ENCODE measurements at places on chromosomes 2 and 18.

GRCh38 chr2:213551526-213551925 is 267.3 kb downstream of the SPAG16 start:
- no peak for DNase-seq

GRCh38 chr2:55710025-55710424 is 16.4 kb upstream of the PNPT1 start:
- no peak for DNase-seq

- no peak for DNase-seq
Measured at GRCh38 chr2:43685357-43685756, 9.1 kb upstream of the C1GALT1C1L start.

DNA sequence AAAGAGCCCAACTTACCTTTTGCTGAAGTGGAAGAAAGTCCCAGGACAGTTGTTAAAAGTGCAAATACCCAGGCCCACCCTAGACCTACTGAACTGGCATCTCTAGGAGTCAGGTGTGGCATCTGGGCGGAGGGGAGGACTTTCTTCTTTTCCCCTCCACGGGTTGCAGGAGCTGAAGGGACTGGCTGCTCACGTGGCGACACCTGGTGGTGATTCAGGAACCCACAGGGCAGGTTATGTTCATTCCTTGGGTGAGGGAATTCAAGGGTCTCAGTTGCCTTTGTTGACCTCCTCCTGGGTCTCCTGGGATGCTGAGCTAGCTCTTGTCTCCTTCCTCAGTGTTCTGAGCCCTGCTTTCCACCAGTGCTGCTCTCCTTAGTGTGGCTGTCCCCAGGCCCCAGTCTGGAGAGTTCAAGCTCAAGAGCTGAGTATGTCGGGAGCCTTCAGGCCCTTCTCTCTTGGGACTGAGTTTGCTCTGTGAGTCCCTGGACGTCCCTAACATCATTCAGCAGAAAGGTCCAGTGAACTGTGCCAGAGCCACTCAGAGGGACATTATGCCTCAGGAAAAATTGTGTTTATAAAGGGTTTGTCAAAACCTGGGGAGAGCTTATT is 56.9 kb downstream of the DYSF start:
- peak; percentile 90 for DNase-seq

DNA sequence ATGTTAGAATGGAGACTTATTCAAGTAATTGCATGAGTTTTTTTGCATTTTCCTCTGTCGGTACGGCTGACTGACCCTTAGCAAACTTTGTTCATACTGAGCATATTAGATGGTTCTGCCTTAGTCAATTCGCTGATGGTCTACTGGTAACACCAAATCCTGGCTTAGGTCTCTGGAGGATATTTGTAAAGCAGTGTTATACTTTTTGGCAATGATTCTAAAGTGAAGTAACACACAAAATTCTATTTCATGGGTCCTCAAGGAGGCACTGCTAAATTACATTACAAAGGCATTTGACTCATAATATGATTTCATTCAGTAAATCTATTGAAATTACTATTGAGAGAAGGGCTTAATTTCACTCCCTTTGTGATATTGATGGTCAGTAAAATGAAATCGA is 246.8 kb upstream of the RASGRP3 start:
- DNase-seq, result no peak

DNA sequence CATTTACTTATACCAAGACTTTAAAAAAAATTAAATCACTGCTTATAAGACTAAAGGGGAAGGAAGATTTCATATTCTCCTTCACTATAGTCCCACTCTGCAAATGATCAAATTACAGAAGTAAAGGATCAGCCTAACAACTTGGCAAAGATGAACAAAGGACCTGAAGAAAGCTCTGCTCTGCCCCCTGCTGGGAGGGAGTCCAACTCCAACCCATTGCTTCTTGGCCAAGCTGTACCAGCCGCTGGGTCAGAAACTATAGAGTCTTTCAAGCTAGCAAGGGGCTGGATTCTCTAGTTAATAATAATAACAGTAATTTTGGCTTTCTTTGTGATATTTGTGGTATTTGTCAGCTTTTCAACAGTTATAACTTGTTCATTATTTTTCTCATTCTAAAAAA is 927.0 kb upstream of the CRIM1 start:
- DNase-seq, result no peak

- DNase-seq, result no peak
Measured at GRCh38 chr2:12555012-12555645, 161.6 kb upstream of the TRIB2 start.

- no peak for DNase-seq
Measured at GRCh38 chr2:98123286-98123685, 36.3 kb downstream of the VWA3B start.

GRCh38 chr2:41877114-41877678 is 170.6 kb upstream of the PKDCC start:
- DNase-seq, result no peak

- no peak for DNase-seq
Measured at GRCh38 chr18:29147944-29148343, 971.0 kb upstream of the CDH2 start.

- no peak for DNase-seq
Measured at GRCh38 chr2:100376836-100377235, 40.6 kb downstream of the CHST10 start.

- no peak for DNase-seq
Measured at GRCh38 chr2:127663566-127664064, 11.7 kb downstream of the LIMS2 start.

DNA sequence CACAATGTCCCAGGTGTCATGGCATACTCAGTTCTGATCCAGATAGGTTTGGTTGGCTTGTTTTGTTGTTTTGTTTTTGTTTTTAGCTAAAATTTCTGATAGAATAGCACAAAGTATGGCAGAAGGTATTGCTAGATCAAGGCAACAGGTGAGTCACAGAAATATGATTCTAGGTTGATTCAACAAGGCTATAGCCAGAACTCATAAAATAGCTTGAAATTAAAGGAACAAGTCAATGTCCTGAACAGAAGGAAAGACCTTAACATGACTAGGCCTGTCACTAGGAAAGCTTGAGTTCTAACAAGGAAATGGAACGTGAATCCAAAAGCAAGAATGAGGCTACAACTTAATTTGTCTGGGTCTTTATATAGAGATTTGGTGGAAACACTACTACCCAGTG is 157.1 kb downstream of the GALNT3 start:
- no peak for DNase-seq

DNA sequence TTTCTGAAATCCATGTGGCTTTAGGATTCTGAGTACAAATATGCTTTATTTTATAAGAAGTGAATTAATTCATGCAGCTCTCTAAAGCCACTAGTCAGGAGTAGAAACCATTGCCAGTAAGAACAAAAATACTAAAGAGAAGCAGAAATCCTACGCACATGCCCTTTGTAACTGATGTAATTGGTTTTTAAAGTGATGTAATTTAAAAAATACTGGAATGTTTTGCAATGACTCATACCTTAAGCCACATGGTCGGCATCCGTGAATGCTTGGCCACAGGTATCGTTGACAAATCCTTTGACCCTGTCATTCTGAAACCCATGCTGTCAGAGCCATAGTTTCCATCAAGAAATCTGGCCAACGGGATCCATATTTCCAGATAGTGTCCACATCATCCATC is 213.3 kb downstream of the ACKR3 start:
- peak; percentile 17 for DNase-seq

DNA sequence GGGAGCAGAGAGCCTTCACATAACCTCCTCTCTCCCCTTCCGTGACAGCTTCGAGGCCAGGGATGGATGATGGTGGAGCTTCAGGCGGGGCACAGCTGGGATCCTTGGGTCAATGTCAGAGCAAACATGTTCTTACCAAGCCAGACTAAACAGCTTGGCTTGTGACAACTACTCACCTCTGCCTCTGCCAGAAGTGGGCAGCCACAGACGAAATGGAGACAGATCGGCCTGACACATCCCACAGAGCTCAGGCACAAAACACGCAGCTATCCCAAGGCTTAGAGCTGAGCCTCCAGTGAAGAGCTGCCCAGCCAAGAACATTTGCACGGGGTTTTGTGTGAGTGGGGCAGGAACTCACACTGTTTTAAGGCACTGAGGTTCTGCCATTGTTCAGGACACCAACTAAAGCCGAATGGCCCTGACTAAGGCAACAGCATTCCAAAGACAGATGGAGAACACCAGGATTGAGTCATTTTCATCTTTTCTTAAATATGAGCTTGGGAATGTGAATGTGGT is 12.8 kb downstream of the PXDN start:
- no peak for DNase-seq

- DNase-seq, result no peak
Measured at GRCh38 chr2:234771176-234771575, 180.6 kb upstream of the SH3BP4 start.

- DNase-seq, result peak; percentile 92
Measured at GRCh38 chr2:126658905-126659561, 3.1 kb downstream of the GYPC start.

GRCh38 chr2:197943731-197944130 is 139.3 kb downstream of the PLCL1 start:
- DNase-seq, result no peak

GRCh38 chr18:31098878-31099277 is 3.3 kb downstream of the DSC2 start:
- DNase-seq, result no peak

- DNase-seq, result peak; percentile 89
Measured at GRCh38 chr2:119431155-119431975, at the start of gene TMEM37. Gene TMEM37 (plus strand): TSS chr2:119431854. CDS start chr2:119431904, 50 bp downstream.

DNA sequence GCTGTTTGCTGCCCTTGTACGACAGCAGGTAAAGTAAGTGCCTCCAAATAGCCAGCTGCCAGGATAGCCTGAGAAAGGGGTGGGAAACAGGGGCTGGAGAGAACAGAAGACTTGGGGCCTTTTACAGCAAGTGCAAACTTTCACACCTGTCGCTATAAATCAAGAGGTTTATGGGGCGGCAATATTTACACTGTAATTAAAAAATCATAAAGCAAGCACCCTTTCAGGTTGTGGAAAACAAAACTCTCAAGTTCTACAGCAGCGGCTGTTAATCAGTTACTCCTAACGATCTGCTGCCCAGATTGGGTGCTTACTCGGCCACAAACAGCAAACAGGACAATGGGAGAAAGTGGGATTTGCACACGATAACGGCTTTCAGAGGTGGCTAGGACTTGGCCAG is 359.5 kb upstream of the ETAA1 start:
- no peak for DNase-seq

DNA sequence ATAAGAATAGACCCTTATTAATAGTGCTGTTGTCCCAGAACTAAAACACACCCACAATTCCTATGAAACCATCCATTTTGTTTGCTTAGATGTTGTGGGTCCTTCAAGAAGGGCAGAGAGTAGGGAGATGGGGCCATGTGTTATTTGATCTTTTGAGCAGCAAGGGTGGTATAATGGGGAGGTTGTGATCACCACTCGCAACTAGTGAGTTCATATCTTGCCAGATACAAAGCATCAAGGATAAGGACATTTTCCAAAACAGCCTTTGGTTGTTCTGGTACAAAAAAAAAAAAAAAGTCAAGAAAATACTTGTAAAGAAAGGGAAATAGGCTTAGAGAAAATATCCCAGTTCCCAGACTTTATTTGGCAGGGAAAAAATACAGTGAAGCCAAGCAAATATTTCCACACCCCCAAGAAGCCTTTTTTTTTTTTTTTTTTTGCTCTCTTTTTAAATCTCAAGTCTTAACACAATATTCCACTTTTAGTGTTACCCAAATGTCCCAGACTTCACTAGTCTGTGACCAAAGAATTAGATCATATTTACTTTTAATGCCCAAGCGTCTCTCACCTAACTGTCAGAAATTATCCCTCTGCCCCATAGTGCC is 54.1 kb downstream of the ANTXR1 start:
- no peak for DNase-seq

GRCh38 chr18:64270121-64270520 is 121.2 kb upstream of the LINC00305 start:
- no peak for DNase-seq

GRCh38 chr2:125658583-125658982 is 997.4 kb upstream of the GYPC start:
- peak; percentile 55 for DNase-seq

GRCh38 chr2:152929628-152930027 is 211.2 kb downstream of the ARL6IP6 start:
- no peak for DNase-seq

GRCh38 chr18:53785811-53786210 is 438.7 kb downstream of the MBD2 start:
- DNase-seq, result no peak

- peak; percentile 70 for DNase-seq
Measured at GRCh38 chr2:235063471-235063961, 111.7 kb downstream of the SH3BP4 start.

DNA sequence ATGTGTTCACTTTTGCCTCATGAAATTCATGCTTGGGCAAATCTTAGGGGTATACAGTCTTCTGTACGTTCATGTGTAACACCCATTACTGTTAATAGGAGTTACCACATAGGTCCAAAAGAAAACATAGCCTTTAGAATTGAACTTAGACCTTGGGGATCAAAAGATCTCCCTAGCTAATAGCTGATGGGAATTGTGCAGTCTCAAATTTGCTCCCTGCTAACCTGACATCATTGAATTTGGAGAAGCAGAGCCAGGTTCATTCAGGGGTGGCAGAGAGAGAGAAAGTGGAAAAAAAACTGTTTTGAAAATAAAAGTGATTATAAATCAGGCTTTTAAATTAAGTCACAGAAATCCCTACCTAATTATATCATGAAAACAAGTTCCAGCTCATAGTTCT is 28.0 kb upstream of the PPP3R1 start:
- DNase-seq, result no peak

- DNase-seq, result no peak
Measured at GRCh38 chr2:20093263-20094141, 42.1 kb upstream of the LAPTM4A start.

DNA sequence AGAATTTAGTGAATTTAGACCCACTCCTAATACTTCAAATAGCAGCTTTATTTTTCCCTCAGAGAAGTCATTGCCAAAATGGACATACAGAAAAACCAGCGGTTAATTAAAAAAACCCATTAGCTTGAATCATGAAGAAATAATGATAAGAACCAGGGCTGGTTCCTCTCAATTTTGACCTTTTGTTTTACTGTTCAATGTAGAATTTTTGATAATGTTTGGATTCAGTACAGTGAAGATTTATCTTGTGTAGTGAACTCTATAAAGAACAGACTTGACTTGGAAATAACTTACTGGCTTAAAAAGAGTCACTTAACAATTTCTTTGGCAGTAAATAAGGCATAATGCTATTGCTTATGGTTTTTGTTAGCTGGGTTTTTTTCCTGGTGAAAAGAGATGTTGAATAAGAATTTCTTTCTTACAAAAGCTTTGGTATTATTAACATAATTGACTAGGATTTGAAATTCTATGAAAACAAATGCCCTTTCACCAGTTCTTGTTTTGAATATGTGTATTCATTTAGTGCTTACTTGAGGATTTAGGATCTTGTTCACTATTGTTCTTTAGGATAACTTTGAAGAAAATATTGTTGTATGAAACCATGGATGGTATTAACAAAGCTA is 73.4 kb upstream of the ITPRID2 start:
- no peak for DNase-seq

- no peak for DNase-seq
Measured at GRCh38 chr2:173555833-173556232, 201.2 kb downstream of the CDCA7 start.
